ENCODE measurements at places on chromosomes 1 and 21.

DNA sequence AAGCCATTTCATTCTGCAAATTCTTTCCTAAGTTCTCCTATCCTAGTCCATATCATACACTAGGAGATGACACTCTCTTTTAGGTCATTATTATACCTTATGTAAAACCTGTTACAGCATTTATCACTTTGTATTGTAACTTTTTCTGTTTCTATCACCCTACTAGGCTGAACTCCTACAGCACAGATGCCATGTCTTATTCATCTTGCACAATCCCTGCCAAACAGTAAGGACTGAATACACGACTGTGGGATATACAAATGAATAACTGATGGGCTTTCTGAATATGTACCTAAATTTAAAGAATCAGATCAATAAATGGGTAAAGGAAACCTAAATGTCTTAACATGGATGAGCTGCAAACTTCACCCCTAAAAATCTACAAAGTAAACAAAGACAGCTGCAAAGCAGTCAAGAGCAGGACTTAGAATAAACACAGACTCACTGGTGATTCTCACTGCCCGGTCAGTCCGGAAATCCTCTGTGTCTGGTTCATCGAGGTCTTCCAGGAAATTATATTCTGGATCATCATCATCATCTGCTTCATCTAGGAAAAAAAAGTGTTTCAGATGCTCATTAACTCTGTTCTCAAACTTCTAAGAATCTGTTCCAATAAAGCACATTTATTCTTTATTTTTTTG lies 62.3 kb downstream of the GON4L start:
- DNase-seq, result no peak

DNA sequence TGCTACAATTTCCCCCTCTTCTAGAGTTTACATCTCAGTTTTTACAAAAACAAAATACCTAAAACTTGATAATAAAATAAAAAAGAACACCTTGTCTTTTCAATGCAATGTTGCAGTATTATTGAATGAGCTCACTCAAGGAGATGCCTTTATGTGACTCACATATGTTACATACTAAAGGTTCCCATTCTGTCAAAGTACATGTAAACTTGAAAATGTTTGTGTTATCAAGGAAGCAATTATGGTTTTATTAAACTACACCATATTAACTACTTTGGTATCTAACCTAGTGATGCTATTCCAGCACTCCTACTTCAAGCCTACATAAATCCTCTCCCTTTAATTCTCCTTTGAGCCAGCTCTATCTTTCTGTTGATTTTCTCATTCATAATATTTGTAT lies 658.3 kb downstream of the PTPRC start:
- no peak for DNase-seq

GRCh38 chr1:212692774-212693644 lies 6.6 kb downstream of the BATF3 start:
- DNase-seq, result no peak

GRCh38 chr1:207405814-207406213 lies 48.3 kb upstream of the CR2 start:
- DNase-seq, result peak; percentile 36

DNA sequence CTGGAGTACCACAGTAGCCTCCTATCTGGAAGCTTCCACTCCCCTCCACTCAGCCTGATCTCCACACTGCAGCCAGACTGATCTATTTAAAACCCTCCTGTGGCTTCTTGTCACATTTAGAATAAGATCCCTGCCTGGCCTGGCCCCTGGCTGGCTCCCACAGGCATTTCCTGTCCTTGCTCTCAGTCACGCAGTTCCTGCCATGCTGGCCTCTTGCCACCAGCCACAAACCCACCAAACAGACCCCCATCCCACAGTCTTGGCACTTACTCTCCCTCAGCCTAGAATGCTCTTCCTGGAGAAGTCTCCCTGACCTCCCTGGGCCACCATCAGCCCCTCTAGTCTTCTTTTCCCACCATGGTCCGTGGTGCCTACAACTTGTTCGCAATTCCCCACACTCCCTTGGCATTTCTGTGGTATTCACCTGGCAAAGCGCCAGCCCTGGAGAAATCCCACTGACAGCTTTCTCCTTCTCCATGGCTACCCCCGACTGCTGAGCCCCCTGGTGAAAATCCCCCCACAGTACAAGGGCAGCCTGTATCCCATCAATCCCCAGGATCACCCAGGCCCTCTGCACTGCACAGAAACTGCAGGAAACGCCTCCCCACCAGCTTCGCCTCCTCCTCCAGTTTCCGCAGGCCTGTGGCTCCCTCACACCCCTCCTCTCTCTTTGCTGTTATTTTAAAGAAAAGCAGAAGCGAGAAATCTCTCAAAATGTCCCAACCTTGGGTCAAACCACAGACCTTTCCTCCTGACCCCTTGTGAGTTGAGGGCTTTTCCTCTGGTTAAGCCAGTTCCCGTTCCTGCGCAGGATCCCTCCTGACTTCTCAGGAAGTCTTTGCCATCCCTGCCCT lies 94.5 kb downstream of the SYT2 start:
- no peak for DNase-seq

DNA sequence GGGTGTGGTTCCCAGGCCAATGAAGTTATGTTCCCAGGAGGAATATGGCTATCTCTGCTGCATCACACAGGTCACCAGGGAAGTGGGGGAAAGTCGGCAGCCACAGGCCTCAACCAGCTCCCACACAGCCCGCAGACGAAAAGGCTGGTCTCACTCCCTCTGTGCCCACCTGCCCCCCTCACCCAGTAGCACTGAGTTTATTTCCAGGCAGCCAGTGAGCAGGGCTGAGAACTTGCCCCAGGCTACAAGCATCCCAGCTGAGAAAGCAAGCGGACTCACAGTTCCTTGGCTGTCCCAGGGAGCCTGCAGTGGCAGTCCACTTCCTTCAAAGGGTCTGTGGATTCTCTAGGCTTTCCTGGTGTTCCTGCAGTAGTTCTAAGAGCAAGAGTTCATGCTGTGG lies 68.9 kb downstream of the SLC5A9 start:
- DNase-seq, result no peak

- DNase-seq, result no peak
These were observed 2.8 kb upstream of the KRTAP10-5 start for GRCh38 chr21:44583089-44583799.

DNA sequence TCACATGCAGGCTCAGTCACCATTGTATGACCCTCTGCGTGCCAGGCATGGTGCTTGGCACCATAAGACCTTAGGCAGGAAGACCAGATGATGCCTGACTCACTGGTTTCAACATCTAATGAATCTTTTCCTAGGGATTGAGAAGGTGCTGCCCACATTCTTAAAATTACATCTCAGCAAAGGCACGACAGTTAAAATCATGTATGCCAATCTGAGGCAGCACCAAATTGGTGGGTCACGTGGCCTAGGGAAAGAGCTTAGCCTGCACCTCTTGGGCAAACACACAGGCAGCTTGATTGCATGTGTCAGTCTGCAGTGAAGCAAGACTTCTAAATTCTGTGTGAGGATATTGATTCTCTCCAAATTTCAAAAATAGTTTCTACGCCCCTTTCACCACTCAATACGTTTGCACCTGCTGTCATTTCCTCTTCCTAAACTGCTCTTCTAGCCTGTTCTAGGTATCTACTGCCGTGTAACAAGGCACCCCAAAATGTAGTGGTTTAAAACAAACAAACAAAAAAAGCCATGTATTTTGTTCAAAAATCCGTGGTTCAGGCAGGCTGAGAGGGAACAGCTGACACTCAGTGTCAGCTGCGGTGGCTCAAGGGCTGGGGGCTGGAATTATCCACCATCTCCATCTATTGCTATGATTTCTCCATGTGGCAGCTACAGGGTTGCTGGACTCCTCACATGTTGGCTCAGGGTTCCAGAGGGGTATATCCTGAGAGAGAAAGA lies 160.2 kb upstream of the FGGY start:
- no peak for DNase-seq

- no peak for DNase-seq
These were observed 32.9 kb downstream of the FAM78B start for GRCh38 chr1:166133857-166134256.

DNA sequence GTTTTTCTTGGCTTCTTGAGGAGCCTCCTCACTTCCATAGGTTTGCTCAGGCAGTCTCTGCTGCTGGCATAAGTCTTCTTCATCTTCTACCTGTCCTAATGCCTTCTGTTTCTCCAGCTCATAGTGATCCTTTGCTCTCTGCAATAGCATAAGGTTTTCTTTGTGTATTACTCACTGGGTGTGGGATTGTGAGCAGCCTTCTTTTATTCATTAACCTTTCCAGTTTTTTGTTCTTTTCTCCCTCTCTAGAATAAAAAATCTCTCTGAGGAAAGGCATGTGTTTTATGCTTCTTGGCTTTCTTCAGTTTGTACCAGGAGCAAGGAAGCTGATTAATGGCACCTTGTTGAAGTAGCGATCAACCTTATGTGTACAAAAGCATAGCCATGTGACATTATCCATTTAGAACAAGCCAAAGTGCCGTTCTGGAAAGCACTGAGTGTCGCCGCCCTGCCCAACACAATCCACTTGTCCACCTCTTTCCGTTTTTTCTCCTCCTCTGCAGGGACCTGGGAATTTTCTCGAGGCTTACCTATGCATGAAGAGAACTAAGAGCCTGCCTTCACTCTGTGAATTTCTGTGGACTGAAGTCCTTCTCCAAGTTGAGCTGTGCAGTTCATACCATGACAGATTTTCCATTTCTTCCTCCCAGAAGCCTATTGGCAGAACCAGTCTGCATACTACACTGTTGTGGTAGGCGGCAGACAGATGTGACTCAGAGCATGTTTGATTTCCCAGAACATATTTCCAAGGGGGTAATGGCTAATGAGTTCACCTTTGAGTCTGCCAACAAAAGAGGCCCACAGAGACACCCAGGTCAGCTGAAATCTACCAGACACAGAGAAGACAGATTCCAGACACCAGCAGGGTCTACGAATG lies 39.0 kb downstream of the DPT start:
- no peak for DNase-seq

GRCh38 chr1:235168375-235168774 lies 7.3 kb upstream of the RBM34 start:
- no peak for DNase-seq

GRCh38 chr1:106952776-106953175 lies 103.7 kb upstream of the PRMT6 start:
- DNase-seq, result no peak

GRCh38 chr1:59064592-59064991 lies 232.3 kb upstream of the FGGY start:
- DNase-seq, result no peak

GRCh38 chr1:214518361-214518760 lies 33.0 kb downstream of the PTPN14 start:
- DNase-seq, result no peak

GRCh38 chr1:24714859-24715520 lies 30.3 kb upstream of the CLIC4 start:
- no peak for DNase-seq

- no peak for DNase-seq
These were observed 169.1 kb upstream of the EDN2 start for GRCh38 chr1:41653574-41653973.

DNA sequence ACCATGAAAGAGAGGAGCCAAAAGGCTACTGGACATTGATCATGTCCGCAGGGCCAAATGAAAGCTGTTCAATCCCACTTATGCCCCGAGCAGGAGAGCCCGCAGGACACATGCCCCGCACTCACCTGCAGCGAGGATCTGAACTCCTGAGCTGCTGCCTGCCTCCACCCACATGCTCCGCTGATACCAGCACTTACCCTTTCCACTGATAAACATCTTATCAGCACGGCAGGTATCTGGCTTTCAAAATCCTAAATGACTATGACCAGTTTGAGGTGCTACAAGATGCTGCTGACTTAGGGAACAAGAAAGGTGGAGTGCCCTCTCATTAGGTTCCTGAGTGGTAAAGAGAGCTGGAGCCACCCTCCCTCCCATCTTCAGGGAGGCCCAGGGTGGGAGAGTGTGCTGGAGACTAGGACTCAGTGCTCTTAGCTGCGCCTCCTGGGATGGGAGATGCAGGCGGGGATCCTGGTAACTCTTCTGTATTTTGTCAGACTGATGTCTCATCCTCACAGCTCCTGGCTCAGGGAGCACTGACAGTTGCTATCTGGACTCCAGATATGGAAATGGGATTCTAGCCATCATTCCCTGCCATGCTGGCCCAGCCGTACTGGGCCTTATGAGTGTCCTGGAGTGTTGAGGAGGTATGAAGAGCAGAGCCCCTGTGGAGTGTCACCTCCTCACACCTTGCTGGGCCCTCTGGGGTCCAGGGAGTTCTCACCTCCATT lies 86.4 kb upstream of the F3 start:
- no peak for DNase-seq

DNA sequence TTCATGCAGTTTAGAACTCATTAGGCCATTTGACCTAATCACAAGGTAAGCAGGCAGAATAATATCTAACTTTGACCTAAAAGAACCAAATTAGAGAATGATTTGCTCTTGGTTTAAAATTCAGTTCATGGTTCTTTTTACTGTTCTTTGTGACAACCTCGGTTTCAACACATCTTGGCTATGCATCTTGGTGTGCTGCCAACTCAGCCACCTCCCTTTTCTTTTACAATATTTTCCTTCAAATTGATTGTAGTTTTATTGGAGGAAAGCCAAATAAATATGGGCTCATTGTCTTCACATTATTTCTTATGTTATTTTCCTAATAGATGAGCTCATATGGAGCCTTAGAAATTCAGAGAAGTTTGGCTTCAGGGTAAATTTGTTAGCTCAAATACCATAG lies 338.3 kb downstream of the SIPA1L2 start:
- DNase-seq, result no peak

DNA sequence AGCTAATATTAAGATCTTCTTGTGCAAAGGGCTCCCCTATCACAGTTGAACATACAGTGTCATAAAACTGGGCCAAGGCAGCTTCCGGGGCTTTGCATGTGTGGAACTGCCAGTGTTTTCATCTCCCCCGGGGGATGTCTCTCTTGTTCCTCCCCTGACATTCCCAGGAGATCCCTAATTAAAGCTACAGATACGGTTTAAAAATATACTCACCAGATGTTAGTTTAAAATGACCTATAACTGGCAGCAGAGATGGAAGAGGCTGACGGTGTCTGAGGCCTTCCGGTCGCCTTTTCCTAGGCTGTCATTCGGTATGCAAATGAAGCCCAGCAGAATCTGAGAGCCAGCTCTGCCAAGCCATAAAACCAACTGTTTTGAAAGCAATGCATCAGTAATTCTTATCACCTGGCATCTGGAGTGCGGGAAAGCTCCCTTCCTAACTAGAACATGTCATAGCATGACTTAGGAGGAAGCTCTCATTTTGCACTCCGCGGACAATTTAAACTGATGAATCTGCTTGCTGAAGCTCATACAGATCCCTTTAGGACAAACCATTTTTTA lies 436.5 kb upstream of the VAMP3 start:
- no peak for DNase-seq

DNA sequence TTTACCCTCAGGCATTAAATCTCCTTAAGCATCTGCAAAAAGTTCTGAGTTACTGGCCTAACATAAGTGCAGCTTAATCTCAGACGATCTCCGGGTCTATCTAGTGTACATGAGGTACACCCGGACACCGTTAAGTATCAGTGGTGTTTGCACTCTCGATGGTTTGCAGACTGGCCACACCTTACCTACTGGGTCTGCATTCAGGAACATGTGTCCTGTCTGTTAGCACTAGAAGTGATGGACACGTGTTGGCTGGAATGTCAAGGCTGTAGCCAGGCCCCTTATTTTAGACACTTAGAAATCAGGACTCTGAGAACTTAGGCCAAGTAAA lies 783 bp upstream of the AGL start:
- no peak for DNase-seq

Data from hematopoietic multipotent progenitor cell (in vitro differentiated cells).